Left cardiac atrium (tissue), 4 donors: ENCODE measurements at places on chromosomes 1 and 21. TPM values are rescaled to one million over a fixed set of nuclear protein-coding genes. Genes with fewer than 3 reads are reported as not detected.

GRCh38 chr1:161773791-161774190, 7.7 kb downstream of the ATF6 start:
- DNase-seq: no peak

Gene CDC42BPA
- 41.0 TPM for total RNA-seq

Gene ESPN
- 0.44 TPM for total RNA-seq

Gene TRIM45
- total RNA-seq: 8.2 TPM
